ENCODE measurements at places on chromosomes 2 and 18. TPM values are rescaled to one million over a fixed set of nuclear protein-coding genes. Genes with fewer than 3 reads are reported as not detected.

Gene LINC00305
- not detected for polyA plus RNA-seq

Gene DES
- polyA plus RNA-seq: 0.21 TPM

Gene GALR1
- polyA plus RNA-seq: not detected

Gene FAP
- not detected for polyA plus RNA-seq

Gene PFN4
- 0.12 TPM for polyA plus RNA-seq

Gene TMEM17
- polyA plus RNA-seq: 0.50 TPM

Gene CYP27C1
- polyA plus RNA-seq: not detected

Gene UGT1A4
- not detected for polyA plus RNA-seq

Gene FRZB
- polyA plus RNA-seq: 0.86 TPM

Gene NAPG
- polyA plus RNA-seq: 17.0 TPM

Gene STON1
- polyA plus RNA-seq: 0.26 TPM

Gene ACVR1C
- 0.05 TPM for polyA plus RNA-seq

Gene SLC4A1AP
- polyA plus RNA-seq: 13.4 TPM

Gene RAB17
- polyA plus RNA-seq: 141 TPM

Gene SERPINB7
- not detected for polyA plus RNA-seq

Gene EPG5
- polyA plus RNA-seq: 7.1 TPM

Gene DSG2
- polyA plus RNA-seq: 66.7 TPM

Gene EVA1A
- polyA plus RNA-seq: 57.5 TPM

Gene GALNT13
- polyA plus RNA-seq: 1.3 TPM

Gene SP140L
- polyA plus RNA-seq: 13.7 TPM

Gene SULT1C4
- 8.6 TPM for polyA plus RNA-seq

Gene RETSAT
- polyA plus RNA-seq: 88.0 TPM

Gene SNTG2
- not detected for polyA plus RNA-seq

Gene CXCR1
- not detected for polyA plus RNA-seq
